Activated T-cell treated with anti-CD3 and anti-CD28 coated beads for 1 hour (primary cell): ENCODE measurements at places on chromosomes 11 and 22.

DNA sequence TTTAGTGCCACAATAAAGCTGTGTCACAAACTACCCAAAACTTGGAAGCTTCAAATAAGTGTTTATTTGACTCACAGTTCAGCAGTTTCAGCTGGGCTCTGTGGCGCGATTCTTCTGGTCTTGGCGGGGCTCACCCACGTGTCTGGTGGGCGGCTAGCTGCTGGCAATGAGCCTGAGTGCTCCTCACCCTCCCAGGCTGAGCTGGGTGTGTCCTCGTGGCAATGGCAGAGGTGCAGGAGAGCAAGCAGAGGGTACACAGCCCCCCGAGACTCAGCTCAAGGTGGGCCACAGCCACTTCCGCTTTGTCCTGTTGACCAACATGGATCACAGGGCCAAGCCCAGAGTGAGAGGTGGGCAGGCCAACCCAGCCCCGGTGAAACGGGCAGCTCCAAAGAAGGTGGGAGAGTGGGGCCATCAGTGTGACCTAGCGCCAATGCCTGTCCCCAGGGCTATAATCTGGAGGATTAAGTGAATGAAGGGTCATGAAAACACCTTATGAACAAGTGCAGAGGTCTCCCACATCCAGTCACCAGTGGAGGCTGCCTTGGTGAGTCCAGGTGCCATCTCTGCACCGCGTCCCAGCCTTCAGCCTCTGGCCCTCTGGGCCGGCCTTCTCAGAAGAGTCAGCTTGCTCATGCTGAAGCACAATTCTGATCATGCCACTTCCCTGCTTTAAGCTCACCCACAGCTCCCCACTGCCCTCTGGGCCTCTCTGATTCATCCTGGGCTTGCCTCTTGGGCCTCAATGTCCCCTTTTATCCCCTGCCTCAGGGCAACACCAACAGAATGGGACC is 74.6 kb upstream of the RTL6 start:
- DNase-seq, result no peak

GRCh38 chr11:120400564-120401364 is 64.6 kb downstream of the ARHGEF12 start:
- DNase-seq, result no peak

DNA sequence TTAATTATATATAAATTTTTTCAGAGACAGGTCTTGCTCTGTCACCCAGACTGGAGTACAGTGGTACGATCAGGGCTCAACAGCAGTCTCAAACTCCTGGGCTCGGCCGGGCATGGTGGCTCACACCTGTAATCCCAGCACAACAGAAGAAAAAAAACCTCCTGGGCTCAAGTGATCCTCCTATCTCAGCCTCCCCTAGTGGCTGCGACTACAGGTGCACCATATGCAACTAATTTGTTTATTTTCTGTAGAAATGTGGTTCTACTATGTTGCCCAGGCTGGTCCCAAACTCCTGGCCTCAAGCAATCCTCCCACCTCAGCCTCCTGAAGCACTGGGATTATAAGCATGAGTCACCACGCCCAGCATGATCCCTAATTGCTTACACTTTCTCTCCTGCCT is 56.1 kb upstream of the SLC35C1 start:
- no peak for DNase-seq

- DNase-seq, result no peak
Observed at GRCh38 chr11:11538277-11538960, 83.4 kb downstream of the GALNT18 start.

- DNase-seq, result no peak
Observed at GRCh38 chr11:83410605-83411565, 124.7 kb upstream of the CCDC90B start.

DNA sequence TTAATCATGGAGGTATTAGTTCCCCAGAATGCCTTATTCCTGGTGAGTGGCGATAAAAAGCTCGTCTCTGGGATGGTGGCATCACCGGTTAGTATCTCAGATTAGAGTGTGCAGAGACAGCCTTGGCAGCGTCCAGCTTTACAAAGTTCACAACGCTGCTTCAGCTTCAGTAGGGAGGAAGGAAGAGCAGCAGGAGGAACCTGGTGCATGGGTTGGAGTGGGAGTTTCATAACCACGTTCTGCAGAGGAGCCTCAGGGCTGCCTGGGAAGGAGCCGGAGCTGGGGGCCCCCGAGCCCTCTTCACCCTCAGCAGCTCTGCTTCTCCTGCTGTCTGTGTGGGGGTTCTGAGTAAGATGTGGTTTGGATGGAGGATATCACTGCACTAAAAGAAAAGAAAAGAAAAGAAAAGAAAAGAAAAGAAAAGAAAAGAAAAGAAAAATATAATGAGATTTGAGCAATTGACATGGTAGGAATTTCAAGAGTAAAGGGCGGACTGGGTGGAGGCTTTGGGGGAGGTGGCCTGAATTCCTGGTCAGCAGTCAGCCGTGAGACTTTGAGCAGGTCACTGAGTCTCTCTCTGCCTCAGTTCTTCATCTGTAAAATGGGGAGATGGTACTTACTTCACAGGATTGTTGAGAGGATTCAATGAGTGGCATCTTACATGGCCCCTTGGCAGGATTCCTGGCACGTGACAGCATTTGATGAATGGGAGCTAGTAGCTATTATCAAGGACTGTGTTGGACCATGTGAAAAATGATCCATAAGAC is 6.5 kb downstream of the ASPHD2 start:
- no peak for DNase-seq

DNA sequence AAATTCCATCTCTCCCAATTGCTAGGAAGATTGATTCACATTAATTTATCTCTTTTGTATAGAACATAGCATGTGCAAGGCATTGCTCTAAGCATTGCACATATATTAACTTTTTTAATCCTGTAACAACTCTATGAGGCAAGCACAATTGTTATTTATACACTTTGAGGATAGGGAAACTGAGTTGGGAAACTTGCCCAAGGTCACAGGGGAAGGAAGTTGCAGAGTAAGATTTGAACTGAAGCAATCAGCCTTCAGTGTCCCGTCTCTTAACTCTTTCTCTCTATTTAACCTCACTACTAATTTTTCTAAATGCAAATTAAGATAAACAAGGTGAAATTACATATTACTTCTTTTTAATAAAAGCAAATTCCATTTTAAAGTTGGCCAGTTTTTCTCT is 22.2 kb downstream of the OR56B4 start:
- no peak for DNase-seq

DNA sequence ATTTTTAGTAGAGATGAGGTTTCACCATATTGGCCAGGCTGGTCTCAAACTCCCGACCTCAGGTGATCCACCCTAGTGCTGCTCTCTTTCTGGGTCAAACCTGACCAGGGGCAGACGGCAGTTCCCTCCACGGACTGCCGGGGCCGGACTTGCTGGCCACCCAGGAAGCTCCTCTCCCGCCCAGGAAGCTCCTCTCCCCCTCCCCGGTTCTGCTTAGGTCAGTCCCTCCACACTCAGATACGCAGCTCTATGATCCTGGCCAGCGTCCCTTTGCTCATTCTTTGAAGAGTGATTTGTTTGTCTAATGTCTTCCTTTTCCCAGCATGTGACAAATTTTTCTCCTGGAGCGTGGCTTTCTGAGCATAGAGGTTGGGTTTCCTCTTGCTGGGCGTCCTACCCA is 125.3 kb upstream of the B3GAT1 start:
- no peak for DNase-seq

DNA sequence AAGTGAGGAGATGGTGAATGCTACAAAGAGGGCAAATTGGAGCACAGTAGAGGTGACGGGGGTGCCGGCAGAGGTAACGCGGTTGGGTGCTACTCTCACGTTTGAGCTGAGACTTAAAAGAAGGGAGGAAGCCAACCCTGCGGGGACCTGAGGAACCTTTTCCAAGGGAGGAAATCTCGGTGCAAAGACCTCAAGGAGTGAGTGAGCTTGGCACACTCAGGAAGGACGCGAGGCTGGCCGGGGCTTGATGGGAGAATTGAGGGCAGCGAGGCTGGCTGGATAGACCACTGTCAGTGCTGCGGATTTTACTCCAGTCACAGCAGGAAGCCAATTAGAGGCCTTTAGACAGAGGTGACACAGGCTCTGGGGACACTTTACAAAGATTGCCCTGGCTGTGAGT is 25.0 kb downstream of the TSKU start:
- no peak for DNase-seq
